Liver (tissue), 10 donors: ENCODE measurements at places on chromosomes 16 and 17. TPM values are rescaled to one million over a fixed set of nuclear protein-coding genes. Genes with fewer than 3 reads are reported as not detected.

DNA sequence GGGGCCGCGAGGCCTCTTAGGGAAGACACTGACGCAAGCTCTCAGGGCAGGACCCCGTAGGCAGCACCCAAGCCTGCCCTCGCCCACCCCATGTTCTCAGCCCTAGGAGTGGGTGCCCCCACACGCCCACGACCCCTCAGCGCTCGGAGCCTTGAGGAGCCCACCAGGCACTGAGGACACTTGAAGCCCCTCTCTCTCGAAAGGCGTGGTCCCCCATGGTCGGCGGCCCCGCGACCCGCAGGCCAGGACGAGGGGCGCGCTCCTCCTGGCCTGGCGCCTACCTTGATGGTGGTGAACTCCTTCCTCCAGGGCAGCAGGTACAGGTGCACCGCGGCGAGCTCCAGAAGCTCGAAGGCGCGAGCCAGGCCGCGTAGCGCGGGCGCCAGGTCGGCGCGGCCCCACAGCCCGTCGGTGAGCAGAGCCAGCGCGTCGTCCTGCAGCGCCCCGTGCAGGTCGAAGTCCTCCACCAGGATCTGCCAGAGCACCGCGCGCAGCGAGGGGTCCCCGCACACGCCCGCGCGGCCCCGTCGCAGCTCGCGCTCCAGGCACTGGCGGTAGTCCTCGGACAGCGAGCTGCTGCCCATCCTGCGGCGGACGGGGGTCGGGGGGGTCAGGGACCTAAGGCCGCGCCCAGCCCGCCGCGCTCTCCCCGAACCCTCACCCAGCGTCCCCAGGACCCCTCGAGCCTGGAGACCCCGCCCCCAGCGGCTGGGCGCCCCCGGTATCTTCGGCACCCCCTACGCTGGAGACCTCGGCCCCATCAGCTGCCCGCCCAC is 668 bp downstream of the SPATA2L start:
- H3K4me3 ChIP-seq: peak overlapping the region; percentile 59
- peak; percentile 58 for DNase-seq
- no peaks in the 10 kb centered on the region for H3K36me3 ChIP-seq

TTLL6 gene
- total RNA-seq: 0.08 TPM

CEP112 gene
- total RNA-seq: 1.1 TPM

DNA sequence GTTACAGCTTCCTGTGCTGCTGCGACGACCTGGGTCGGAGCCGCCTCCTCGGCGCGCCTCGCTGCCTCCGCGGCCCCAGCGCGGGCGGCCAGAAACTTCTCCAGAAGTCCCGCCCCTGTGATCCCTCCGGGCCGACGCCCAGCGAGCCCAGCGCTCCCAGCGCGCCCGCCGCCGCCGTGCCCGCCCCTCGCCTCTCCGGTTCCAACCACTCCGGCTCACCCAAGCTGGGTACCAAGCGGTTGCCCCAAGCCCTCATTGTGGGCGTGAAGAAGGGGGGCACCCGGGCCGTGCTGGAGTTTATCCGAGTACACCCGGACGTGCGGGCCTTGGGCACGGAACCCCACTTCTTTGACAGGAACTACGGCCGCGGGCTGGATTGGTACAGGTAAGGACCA is 746 bp downstream of the HS3ST2 start:
- H3K4me3 ChIP-seq: peak overlapping the region; percentile 20
- H3K27ac ChIP-seq: no peak overlapping the region
- H3K4me1 ChIP-seq: peaks cover 11% of the 10 kb centered on the region
- no peak for DNase-seq

UNC13D gene
- total RNA-seq: 22.9 TPM

DNA sequence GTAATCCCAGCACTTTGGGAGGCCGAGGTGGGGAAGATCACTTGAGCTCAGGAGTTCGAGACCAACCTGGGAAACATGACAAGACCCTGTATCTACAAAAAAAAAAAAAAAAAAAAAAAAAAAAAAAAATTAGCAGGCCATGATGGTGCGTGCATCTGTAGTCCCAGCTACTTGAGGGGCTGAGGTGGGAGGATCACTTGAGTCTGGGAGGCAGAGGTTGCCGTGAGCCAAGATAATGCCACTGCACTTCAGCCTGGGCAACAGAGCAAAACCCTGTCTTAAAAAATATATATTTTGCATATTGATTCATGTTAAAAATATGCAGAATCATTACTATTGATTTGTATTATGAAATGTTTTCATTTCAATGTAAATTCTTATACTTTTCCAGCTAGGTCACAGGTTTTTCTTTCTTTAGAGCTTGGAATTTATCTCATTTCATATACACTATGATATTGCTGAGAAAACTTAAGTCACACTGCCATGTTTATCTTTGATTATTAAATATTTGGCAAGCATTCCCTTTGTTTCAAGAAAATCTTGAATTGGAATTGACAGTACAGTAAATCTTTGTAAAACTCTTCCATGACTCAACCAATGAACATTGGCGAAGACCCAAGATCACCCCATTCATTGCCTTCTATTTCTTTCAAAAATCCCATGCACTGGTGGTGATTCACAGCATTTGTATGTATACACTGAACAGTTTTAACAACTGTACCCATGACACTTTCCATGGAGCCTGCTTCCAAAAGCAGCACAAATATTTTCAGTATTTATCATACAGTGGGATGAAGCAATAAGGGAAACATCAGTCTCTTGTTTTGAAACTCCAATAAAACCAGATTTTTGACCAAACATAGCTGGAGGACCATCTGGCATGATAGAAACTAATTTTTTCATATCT is 83.5 kb upstream of the TNRC6A start:
- no peak for DNase-seq
- peaks cover 1% of the 10 kb centered on the region for H3K4me1 ChIP-seq
- H3K27me3 ChIP-seq: no peaks in the 10 kb centered on the region
- H3K4me3 ChIP-seq: no peak overlapping the region

DNA sequence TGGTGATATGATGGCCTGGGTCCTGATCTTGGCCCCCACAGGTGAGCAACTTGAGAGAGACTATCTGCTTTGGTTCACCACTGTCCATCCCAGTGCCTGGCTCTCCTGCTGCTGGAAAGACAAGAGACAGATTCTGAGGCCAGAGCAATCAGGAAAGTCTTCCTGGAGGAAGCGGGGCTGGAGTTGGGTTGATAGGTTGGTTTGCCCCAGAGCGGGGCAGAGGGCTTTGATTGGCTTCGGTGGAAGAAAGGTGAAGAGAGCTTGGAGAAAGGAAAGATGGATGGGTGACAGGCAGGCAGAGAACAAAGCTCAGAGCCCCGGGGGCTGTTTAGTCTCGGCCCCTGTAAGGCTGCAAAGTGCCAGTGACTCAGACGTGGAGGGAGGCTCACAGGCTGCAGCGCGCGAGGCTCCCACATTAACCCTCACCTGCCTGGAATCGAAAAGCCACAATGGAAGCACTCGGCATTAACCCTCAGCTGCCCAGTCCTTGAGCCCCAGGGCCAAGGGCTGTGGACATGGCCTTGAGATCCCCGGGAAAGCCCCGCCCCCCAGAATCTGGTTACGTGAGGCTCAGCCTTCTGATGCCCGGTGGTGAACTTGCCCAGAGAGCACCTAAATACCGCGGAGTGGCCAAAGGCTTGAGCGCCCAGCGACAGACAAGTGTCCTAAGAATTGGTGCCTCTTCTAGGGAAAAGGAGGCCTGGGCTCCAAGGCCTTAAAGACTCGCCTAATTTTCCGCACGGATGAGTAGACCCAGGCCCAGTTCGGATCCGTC is 996 bp upstream of the CPNE2 start:
- H3K4me1 ChIP-seq: peaks cover 19% of the 10 kb centered on the region
- no peak overlapping the region for H3K4me3 ChIP-seq
- H3K27ac ChIP-seq: no peak overlapping the region
- no peaks in the 10 kb centered on the region for H3K36me3 ChIP-seq
- no peaks in the 10 kb centered on the region for H3K27me3 ChIP-seq

GRCh38 chr17:75241143-75241430 is 20.3 kb downstream of the GGA3 start:
- no peak overlapping the region for H3K27ac ChIP-seq
- no peaks in the 10 kb centered on the region for H3K27me3 ChIP-seq
- H3K4me3 ChIP-seq: no peak overlapping the region
- no peak for DNase-seq
- peaks cover 6% of the 10 kb centered on the region for H3K4me1 ChIP-seq

SSTR5 gene
- not detected for total RNA-seq

DNA sequence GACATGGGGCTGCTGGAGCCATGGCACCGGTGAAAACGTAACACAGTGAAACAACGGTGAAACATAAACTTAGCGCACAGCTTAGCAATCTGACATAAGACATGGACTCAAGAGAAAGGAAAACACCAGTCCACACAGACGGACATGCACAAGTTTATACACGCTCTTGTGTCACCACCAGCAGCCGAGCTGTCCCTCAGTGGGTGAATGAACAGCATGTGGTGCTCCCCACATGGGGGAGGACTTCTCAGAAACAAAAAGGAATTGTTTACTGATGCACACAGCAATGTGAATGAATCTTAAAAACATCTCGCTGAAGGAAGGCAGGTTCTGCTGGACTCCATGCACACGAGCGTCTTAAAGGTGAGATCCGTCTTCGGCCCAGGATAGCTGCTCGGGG is 34.2 kb downstream of the KLHDC4 start:
- H3K27ac ChIP-seq: no peak overlapping the region
- H3K36me3 ChIP-seq: peaks cover 20% of the 10 kb centered on the region
- H3K4me3 ChIP-seq: no peak overlapping the region
- no peaks in the 10 kb centered on the region for H3K4me1 ChIP-seq

- no peak overlapping the region for H3K27ac ChIP-seq
- H3K36me3 ChIP-seq: no peaks in the 10 kb centered on the region
- no peaks in the 10 kb centered on the region for H3K4me1 ChIP-seq
These were observed 525.2 kb upstream of the PSMD7 start for GRCh38 chr16:73771196-73772064.

CMTM4 gene
- total RNA-seq: 8.1 TPM

SLC47A1 gene
- total RNA-seq: 69.2 TPM

GTF3C1 gene
- total RNA-seq: 27.8 TPM

QRICH2 gene
- total RNA-seq: 0.56 TPM

- H3K36me3 ChIP-seq: no peaks in the 10 kb centered on the region
- no peaks in the 10 kb centered on the region for H3K4me1 ChIP-seq
- no peak overlapping the region for H3K4me3 ChIP-seq
- H3K27me3 ChIP-seq: no peaks in the 10 kb centered on the region
These were observed 15.5 kb upstream of the RBFOX3 start for GRCh38 chr17:79626156-79626890.

KRT14 gene
- not detected for total RNA-seq

GRCh38 chr16:4805231-4805630 is 2.8 kb upstream of the ROGDI start:
- DNase-seq: no peak
- peaks cover 37% of the 10 kb centered on the region for H3K4me1 ChIP-seq
- no peaks in the 10 kb centered on the region for H3K27me3 ChIP-seq
- peaks cover 9% of the 10 kb centered on the region for H3K36me3 ChIP-seq

DNA sequence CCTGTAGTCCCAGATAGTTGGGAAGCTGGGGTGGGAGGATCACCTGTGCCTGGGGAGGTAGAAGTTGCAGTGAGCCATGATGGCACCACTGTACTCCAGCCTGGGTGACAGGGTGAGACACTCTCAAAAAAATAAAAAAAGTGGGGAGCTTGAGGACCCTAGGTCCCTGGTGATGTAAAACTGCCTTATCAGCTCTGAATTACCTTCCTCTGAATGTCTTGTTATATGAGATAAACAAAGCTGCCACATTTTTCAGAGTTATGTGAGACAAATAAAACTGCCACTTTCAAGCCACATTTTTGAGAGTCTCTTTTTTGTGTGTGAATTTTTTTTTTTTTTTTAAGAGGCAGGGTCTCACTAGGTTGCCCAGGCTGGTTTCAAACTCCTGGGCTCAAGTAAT is 32.0 kb upstream of the B4GALNT2 start:
- no peak overlapping the region for H3K4me3 ChIP-seq
- DNase-seq: no peak
- H3K4me1 ChIP-seq: no peaks in the 10 kb centered on the region
- no peaks in the 10 kb centered on the region for H3K27me3 ChIP-seq

WBP2 gene
- total RNA-seq: 29.0 TPM

DNA sequence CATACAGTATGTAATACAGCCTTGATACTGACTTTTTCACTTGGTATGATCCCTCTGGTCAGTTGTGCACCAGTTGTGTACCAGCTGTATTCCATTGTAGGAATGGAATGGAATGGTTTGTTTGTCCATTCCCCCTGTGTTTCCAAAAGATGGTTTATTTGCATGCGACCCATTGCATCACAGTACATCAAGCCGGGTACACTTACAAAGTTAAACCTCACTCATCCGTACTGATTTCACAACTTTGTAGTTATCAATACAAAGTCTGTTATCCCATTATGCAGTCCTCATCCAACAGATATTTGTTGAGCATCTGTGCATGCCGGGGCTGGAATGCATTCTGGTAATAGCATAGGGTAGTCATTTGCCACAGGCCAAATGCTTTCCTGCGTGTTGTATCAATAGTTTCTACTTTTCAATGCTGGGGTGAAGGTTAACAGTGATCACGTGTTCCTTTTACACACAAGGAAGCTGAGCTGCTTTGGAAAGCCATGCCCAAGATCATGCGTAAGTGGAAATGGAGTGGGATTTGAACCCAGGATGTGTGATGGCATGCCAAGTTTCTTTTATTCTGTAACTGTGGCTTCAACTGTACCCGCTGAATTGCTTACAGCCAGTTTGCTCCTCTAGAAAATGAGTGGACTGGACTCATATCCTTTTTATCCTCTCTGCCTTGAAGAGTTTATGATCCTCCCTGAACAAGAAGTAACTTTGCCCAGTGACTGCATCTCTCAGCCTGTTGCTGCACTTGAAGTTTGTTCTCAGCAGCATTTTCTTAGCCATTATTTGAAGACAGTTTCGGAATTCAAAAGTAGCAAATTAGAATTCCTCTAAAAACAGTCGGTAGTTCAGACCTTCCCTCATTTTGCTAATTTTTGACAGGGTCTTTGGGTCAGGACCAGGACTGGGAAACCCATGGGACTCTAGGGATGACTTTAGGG is 228.5 kb downstream of the CCDC182 start:
- no peak overlapping the region for H3K27ac ChIP-seq
- no peak overlapping the region for H3K4me3 ChIP-seq
- no peak for DNase-seq
- no peaks in the 10 kb centered on the region for H3K27me3 ChIP-seq
- H3K36me3 ChIP-seq: no peaks in the 10 kb centered on the region

GRCh38 chr17:51423421-51424160 is 163.2 kb downstream of the UTP18 start:
- H3K4me3 ChIP-seq: no peak overlapping the region
- no peaks in the 10 kb centered on the region for H3K36me3 ChIP-seq
- H3K27ac ChIP-seq: no peak overlapping the region
- no peak for DNase-seq
- H3K4me1 ChIP-seq: peaks cover 2% of the 10 kb centered on the region

GRCh38 chr17:57560319-57560705 is 184.8 kb downstream of the CCDC182 start:
- H3K4me3 ChIP-seq: no peak overlapping the region
- no peak for DNase-seq
- no peaks in the 10 kb centered on the region for H3K36me3 ChIP-seq
- H3K27ac ChIP-seq: no peak overlapping the region
- no peaks in the 10 kb centered on the region for H3K27me3 ChIP-seq

KRTAP4-6 gene
- not detected for total RNA-seq

SNTB2 gene
- total RNA-seq: 7.8 TPM

DNA sequence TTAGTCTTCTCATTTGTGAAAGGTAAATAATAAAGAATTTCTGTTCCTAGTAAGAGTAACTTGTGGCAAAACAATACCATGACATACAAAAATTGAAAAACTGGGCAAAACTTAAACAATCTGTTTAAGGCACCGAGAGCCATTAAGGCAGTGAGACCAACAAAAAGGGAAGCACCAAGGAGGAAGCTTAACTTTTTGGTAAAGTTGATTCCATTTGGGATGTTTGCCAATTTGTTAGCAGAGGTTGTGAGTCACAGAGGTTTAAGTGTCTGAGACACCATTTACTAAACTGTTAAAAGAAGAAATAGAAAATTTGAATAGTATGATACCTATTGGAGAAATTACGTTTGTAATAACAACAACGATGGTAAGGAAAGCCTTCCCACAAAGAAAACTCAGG is 4.9 kb downstream of the SLC35G3 start:
- no peaks in the 10 kb centered on the region for H3K4me1 ChIP-seq
- H3K4me3 ChIP-seq: no peak overlapping the region
- H3K27me3 ChIP-seq: no peaks in the 10 kb centered on the region
- DNase-seq: no peak
